ENCODE measurements at places on chromosomes 3 and 15.

GRCh38 chr3:32862247-32862935, 44.6 kb downstream of the TRIM71 start:
- no peak for DNase-seq

GRCh38 chr3:112984485-112984884, 6.3 kb upstream of the GTPBP8 start:
- no peak for DNase-seq

GRCh38 chr15:58448331-58448730, 16.5 kb downstream of the LIPC start:
- no peak for DNase-seq

GRCh38 chr3:169146179-169146665, 517.3 kb downstream of the MECOM start:
- DNase-seq: no peak

DNA sequence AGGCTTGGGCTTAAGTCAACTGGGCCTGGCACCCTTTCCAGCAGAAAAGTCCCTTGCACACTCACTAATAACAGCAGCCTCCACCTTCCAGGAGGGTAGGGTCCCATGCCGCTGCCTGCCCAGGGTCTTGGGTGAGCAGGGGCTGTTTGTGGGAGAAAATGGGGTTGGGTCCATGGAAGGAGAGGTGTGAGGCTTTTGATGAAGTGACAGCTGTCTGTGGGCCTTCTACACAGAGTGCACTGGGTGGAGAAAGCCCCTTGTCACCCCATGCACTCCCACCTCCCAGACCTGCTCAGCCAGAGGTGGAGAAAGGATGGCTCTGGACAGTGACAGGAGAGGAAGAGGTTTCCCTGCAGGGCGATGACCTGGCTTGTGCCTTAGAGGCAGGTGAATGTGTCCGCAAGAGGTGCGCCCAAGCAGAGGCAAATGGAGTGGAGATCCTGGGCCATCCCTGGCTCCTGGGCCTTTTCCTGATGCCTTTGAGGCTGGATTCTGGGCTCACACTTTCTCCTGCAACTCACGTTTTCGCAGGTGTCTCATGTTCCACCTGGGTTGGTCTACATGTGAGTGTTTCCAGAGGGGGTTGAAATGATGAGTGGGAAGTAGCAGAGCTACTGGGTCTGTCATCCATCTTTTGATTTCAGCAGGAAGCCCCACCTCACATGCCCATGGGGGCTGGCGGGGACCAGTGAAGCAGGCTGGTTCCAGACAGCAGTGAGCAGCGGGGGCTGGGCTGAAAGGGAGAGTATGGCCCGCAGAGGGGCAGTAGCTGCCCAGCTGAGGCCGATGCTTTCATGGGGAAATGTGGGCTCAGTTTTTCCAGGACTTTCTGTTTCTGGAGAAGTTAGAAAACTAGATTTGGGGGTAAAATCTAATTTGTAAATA, 85.2 kb upstream of the PRR23E start:
- no peak for DNase-seq

DNA sequence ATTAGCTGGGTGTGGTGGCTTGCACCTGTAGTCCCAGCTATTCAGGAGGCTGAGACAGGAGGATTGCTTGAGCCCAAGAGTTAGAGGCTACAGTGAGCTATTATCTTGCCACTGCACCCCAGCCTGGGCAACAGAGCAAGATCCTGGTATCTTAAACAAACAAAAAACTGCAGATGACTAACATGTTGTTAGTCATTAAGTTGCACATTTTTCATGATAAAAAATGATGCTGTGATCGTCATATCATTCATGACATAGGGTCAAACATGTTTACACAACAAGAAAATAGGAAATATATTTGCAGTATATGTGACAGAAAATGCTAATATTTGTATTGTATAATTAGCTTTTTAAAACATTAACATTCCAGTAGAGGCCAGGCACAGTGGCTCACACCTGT, 20.2 kb upstream of the DAPK2 start:
- no peak for DNase-seq

DNA sequence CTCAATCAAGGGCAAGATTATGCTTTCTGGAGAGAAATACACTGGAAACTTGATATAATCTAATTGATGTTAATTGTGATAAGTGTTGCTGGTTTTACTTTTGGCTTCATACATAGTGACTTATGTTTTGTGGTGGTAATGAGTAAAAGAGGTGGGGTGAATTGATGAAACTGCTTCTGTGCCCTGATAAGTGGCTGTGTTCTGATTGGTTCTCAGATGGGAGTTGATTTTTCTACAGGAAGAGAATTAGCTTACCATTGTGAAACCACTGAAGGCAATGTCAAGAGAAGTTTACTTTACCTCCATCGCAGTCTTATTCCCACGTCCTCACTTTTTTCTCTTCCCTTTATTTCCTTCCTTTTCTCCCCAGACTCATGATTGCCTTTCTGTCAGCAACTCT, 23.8 kb downstream of the TMEM45A start:
- no peak for DNase-seq

GRCh38 chr3:43286115-43286840, at the start of gene SNRK:
Gene SNRK (plus strand): TSS chr3:43286540. CDS start chr3:43303204, 16,664 bp downstream.
- peak; percentile 90 for DNase-seq

- no peak for DNase-seq
These were observed 423.5 kb downstream of the TUSC7 start for GRCh38 chr3:117133066-117133465.

DNA sequence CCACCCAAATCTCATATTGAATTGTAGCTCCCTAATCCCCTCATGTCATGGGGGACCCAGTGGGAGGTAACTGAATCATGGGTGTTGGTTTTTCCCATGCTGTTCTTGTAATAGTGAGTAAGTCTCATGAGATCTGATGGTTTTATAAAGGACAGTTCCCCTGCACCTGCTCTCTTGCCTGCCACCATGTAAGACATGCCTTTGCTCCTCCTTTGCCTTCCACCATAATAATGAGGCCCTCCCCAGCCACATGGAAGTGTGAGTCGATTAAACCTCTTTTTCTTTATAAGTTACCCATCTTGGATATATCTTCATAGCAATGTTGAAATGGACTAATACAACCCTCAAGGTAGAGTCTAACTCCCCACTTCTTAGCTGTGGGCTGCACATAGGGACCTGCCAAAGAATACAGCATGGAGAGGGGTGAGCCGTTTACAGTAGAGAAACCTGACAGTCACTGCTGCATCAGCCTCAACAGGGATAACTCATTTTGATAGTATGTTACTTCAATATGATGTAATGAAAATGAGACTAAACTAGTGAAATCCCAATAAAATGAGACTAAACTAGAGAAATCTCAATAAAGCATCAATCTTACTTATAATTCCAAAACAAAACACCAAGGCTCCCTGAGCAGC, 117.3 kb downstream of the TNIK start:
- DNase-seq: no peak

DNA sequence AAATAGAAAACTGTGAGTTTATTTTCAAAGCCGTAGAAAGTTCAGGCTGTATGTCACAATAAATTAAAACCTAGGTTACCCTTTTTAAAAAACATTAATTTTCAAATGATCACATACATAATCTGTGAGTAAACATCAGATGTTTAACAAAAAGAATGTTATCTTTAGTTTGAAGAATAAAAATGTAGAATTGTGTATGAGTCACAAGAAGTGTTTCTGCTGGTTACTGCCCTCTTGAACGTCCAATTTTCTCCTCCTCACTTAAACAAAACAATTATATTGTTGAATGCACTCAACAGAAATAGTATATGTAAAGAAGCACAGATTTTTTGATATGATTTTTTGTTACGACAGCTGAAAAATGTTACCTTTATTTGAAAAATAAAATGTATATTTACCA, 855.1 kb downstream of the ROBO1 start:
- no peak for DNase-seq

- no peak for DNase-seq
These were observed 27.2 kb downstream of the AQR start for GRCh38 chr15:34942363-34942762.

DNA sequence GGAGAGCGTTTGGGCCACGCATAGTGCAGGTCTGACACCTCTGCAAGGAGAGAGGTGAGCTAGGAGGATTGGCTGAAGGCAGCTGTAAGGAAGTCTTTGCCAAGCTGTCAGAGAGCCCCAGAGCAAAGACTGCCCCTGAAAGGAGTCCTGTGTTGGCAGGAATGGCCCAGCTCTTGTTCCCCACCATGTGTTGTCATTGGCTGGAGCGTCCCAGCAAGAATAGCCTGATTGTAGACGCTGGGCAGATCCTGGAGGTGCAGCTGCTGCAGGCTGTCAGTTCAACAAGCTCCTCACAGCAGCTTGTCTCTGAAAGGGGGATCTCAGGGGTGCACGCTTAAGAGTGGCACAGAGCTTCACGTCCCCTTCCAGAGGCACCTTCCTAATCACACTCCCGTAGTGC, 237.6 kb downstream of the FEZF2 start:
- DNase-seq: peak; percentile 23

- no peak for DNase-seq
These were observed 1.4 kb downstream of the GYG1 start for GRCh38 chr3:148992635-148993255.

- no peak for DNase-seq
These were observed 5.2 kb downstream of the C15orf62 start for GRCh38 chr15:40775007-40775406.

DNA sequence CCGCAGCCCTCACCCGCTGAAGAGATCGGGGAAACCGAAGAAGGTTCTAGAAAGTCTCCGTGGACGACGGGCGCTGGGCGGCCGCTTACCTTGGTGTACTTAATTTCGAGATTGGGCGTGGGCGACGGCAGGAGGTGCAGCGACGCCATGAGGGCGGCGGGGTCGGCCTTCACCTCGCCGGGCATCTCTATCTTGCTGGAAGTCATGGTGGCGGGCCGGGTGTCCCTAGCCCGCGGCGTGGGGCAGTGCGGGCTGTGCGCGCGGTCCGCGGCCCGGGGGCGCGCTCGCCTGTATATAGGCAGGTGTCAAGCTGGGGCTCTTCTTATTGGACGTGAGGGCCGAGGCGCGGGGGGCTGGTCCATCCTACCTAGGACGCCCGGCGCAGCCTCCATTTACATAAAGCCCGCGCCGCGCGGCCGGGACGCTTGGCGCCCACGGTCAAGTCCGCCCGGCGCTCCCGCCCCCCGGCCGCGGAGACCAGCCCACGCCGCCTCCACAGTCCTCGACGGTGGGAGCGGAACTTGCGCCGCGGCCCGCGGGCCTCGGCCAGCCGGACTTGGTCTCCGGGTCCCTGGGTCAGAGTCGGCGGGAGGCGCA, at the start of gene ALDH1A2:
ALDH1A2 (minus strand) TSS at position 267 of the 597 bp plus-strand sequence; CDS start at position 206, 61 bp downstream.
- no peak for DNase-seq

GRCh38 chr3:61853912-61854311, 292.5 kb downstream of the PTPRG start:
- no peak for DNase-seq

DNA sequence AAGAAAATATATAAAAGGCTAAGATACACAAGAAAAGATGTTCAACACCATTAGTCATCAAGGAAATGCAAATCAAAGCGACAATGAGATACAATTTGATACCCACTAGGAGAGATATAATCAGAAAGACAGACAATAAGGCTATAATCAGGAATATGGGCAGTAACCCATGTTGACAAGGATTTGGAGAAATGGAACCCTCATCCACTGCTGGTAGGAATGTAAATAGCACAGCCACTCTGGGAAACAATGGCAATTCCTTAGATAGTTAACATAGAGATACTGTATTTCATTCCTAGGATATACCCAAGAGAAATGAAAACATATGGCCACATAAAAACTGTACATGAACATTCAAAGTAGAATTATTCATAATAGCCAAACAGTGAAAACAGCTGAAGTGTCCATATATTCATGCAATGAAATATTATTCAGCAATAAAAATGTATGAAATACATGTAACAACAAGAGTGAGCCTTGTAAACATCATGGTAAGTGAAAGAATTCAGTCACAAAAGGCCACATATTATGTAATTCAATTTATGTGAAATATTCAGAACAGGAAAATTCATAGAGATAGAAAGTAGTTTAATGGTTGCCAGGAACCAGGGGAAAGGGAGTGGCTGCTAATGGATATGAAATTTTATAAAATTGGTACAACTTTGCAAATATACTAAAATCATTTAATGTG, 18.2 kb upstream of the COL8A1 start:
- no peak for DNase-seq

DNA sequence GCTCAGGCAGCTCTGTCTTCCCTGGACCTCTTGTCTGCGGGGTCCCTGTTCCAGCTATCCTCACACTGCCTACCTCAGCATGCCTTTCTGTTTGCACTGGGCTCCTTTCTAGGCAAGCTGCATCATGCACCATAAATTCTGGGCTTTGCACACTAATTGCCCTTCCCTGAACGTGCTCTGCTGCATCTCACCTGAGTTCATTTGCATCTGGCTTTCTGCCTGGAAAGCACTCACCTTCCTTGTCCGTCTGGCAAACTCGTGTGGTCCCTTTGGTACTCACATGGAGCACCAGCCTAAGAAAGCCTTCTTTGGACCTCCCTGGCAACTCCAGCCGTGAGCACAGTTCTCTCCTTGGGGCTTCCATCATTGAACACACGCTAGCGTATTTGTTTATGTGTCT, 365.6 kb downstream of the SV2B start:
- no peak for DNase-seq

DNA sequence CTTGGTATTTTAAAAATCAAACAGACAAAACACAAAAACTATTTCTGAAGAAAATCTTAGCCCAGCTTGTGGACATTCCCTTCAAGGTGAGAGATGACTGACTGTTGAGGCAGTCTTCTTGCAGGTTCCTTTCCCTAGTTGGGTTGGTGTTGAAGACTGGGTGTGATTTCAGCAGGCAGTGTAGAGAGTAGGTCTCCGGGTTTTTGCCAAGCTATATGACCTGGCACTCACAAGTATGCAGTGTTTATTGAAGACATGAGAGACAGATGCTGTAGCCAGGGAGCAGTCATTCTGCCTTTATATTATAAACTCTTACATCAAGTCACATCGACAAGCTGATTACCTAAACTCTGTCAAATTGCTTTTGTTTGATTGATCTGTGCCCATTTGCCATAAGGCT, 17.5 kb downstream of the SENP8 start:
- no peak for DNase-seq

GRCh38 chr3:23810343-23811184, 4.8 kb downstream of the UBE2E1 start:
- peak; percentile 43 for DNase-seq

- no peak for DNase-seq
These were observed 962 bp downstream of the ATP13A5 start for GRCh38 chr3:193377591-193377990.

DNA sequence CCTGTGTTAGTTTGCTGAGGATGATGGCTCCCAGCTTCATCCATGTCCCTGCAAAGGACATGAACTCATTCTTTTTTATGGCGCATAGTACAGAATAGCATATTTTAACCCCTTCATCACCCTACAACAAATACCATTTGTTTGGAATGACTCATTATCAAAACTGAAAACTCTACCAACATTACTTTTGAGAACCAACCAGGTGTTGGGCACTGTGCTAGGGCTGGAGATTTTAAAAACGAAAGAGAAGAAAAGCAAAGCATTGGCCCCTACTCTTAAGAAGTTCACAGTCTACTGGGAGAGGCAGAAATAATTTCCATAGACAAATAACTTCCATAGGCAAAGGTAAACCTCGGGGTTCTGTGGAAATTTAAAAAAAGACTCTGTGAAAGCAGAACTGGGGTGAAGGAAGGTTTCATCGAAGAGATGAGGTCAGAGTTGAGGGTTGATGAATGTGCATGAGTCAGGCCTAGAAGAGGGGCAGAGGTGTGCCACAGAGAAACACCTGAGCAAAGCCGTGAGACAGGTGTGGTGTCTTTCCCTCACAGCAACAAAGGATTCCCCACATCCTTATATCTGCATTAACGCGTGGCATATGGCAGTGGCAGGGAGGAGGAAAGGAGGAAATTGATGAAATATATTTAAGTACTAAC, 51.0 kb downstream of the MCF2L2 start:
- DNase-seq: no peak

- no peak for DNase-seq
These were observed 262.4 kb downstream of the NLGN1 start for GRCh38 chr3:173659972-173660371.

GRCh38 chr15:39799552-39800011, 16.9 kb upstream of the FSIP1 start:
- peak; percentile 46 for DNase-seq

Data from Ammon's horn (tissue), 1 donor.